Thoracic aorta (tissue), 2 donors: ENCODE measurements at places on chromosomes 2 and 18. TPM values are rescaled to one million over a fixed set of nuclear protein-coding genes. Genes with fewer than 3 reads are reported as not detected.

Gene AGXT
- not detected for total RNA-seq

Gene TMEM163
- total RNA-seq: 0.14 TPM

Gene GKN2
- 9.7 TPM for total RNA-seq

Gene LONRF2
- total RNA-seq: 17.4 TPM

Gene DUSP2
- total RNA-seq: 8.5 TPM

Gene TRABD2A
- 1.8 TPM for total RNA-seq

Gene CPO
- not detected for total RNA-seq

Gene ACTR3
- total RNA-seq: 177 TPM

Gene RSAD2
- total RNA-seq: 11.3 TPM

Gene RGPD4
- not detected for total RNA-seq

Gene ADD2
- total RNA-seq: 0.41 TPM

Gene PDE11A
- total RNA-seq: 3.5 TPM

Gene STPG4
- not detected for total RNA-seq

Gene TUBA3E
- not detected for total RNA-seq

Gene GPR35
- 3.4 TPM for total RNA-seq

Gene ERMN
- not detected for total RNA-seq

Gene MCM6
- 16.9 TPM for total RNA-seq

Gene MTCL1
- 9.9 TPM for total RNA-seq

Gene IL36A
- total RNA-seq: not detected

Gene CXCR4
- 42.2 TPM for total RNA-seq

Gene NEU2
- total RNA-seq: not detected

Gene SLC5A6
- 26.0 TPM for total RNA-seq

Gene DSC1
- total RNA-seq: not detected

Gene MOGAT1
- total RNA-seq: not detected
